ENCODE measurements at places on chromosomes 4 and X.

DNA sequence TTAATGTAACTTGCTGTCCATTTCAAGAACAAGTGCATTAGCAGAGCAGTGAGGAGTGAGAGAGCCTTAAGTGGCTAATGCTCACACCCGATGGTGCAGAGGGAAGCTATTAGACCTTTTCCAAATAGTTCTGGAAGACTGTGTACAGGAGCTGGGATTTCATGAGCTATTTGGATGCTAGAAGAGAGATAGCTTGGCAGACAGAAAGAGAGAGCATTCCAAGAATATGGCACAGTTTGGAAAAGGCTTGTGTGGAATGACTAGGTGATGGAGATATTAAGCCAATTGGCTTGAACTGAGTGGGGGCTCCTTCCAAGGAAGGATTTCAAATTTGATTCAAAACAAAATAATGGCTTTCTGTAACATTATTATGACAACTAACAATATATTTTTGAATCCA, 1097.2 kb upstream of the TENM3 start:
- DNase-seq: no peak

GRCh38 chrX:30910124-30910860, 21.2 kb upstream of the TAB3 start:
- no peak for DNase-seq

DNA sequence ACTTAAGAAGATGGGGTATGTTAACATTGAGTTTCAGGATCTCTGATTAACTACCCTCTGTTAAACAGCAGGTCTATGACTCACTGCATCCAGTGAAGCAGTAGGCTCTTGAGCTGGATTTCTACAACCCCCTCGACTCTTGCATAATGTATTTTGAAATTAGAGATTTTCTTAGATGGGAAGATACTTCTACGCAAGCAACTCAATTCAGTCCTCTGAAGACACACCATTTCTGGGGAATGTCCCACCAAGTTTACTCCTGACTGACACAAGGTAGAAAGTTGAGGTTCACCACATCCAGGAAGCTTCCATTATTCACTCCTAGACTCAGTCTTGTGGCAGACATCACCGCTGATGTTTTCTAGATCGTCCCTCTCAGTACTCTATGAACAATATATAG, 12.9 kb downstream of the PALLD start:
- DNase-seq: no peak

- no peak for DNase-seq
Measured at GRCh38 chr4:68717999-68718398, 47.5 kb upstream of the UGT2B15 start.

DNA sequence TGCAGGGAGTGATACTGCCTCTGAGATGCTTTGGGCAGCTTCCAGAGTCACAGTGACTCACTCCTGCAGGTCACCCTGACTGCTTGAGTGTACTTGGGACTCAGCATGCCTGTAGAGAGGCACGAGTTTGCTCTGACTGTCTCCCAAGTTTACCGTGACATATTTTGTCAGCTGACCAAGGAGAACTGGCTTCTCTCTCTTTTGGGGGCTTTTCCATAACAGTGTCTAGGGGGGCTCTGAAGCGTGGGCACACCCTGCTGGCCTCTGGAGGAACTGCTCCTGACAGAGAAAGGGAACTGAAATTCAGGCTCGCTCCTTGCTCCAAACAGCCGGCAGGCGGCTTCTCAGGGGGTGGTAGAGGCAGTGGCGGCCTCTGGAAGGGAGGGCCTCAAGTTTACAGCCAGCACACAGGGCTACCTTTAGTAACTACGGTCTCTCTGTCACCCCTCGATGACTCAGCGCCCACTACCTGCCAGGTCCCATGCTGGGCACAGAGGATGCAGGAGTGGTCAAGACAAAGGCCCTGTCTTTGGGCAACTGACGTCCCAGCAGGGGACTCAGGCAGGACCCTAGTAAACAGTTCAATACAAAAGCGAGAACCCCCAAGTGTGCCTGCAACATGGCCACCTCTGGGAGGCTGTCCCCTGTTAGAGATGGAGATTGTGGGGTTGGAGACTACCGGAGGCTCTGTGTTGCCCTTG, 17.8 kb downstream of the ZNF185 start:
- DNase-seq: no peak

- DNase-seq: no peak
Measured at GRCh38 chr4:139823345-139823744, 157.7 kb downstream of the MGST2 start.

DNA sequence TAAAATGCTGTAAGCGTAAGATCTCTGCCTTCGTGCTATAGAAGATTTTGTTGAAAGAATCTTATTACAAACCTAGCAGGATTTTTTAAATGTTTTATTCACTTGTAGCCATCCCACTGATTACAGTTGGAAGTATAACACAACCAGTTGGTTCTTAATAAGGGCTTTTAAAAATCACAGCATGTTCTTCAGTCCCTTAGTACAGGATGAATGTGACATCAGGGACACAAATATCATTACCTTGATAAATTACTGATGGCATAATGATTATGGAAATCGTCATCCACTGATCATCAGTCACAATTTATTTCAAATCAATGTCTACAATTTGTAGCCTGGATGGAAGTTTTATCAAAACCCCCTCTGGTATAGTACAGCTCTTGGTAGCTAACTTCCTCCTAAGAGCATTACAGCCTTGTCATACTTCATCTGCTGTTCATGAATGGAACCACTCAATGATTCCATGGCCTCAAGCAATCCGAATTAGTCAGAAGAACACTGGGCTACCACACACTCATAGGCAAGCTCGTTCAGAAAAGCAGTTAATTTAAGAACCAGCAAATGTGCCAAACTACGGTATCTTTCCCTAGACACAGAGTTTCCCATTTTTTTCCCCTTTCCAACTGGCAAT, 389.2 kb upstream of the TENM3 start:
- no peak for DNase-seq

GRCh38 chr4:19693936-19694570, 557.7 kb upstream of the SLIT2 start:
- no peak for DNase-seq

DNA sequence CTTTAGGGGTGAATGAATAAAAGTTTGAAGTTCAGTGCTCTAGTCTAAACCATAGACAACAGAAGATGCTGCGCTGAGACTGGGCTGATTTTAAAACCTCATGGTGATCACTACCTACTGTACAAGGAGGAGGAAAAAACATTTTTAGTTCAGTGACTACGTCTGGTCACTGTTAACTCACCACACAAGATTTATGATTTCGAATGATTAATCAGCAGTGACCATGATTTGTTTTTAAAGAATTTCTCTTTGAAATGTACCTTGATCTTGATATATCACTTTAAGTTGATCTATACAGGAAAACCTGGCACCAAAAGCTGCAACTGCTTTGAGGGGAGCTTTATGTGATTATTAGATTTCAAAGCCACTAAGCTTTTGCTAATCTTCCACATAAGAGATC, 286.3 kb downstream of the PDGFC start:
- DNase-seq: no peak

GRCh38 chrX:136076942-136077341, 70.4 kb upstream of the FHL1 start:
- DNase-seq: no peak

- DNase-seq: no peak
Measured at GRCh38 chrX:22690116-22690515, 309.6 kb upstream of the DDX53 start.

DNA sequence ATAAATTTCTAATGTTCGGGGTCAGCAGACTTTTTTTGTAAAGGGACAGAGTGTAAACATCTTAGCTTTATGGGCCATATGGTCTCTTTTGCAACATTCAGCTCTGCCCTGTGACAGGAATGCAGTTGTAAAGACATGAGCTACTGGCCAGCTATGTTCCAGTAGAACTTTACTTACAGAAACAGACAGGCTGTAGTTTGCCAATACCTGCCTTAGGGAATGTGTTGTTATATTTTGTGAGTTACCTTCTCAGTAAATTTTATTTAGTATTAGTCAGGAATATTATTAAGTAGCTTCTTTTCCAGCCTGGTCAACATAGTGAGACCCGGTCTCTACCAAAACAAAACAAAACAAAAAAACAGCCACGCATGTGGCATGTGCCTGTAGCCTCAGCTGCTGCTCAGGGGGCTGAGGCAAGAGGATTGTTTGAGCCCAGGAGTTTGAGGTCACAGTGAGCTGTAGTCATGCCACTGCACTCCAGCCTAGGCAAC, 48.7 kb downstream of the HTT start:
- DNase-seq: no peak

GRCh38 chr4:176726803-176727202, 65.9 kb downstream of the VEGFC start:
- DNase-seq: no peak

DNA sequence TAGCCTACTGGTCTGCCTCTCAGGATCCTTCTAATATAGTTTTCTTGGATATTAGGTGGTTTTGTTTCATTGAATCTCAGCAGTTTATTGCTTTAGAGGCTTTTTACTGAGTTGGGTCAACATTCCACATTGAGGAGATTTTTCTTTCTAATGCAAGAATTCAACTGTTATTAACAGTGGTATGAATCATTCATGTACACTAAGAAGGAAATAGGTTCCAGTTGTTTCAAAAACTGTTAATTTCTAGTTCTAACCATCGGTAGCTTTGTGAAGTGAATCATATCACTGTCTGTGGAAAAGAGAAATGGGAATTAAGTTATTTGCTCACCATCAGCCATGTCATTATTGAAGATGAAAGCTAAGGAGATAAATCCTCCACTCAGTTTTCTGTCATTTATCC, 331.5 kb downstream of the RPA4 start:
- no peak for DNase-seq

- DNase-seq: peak; percentile 11
Measured at GRCh38 chr4:153651587-153651986, 32.5 kb upstream of the TLR2 start.

DNA sequence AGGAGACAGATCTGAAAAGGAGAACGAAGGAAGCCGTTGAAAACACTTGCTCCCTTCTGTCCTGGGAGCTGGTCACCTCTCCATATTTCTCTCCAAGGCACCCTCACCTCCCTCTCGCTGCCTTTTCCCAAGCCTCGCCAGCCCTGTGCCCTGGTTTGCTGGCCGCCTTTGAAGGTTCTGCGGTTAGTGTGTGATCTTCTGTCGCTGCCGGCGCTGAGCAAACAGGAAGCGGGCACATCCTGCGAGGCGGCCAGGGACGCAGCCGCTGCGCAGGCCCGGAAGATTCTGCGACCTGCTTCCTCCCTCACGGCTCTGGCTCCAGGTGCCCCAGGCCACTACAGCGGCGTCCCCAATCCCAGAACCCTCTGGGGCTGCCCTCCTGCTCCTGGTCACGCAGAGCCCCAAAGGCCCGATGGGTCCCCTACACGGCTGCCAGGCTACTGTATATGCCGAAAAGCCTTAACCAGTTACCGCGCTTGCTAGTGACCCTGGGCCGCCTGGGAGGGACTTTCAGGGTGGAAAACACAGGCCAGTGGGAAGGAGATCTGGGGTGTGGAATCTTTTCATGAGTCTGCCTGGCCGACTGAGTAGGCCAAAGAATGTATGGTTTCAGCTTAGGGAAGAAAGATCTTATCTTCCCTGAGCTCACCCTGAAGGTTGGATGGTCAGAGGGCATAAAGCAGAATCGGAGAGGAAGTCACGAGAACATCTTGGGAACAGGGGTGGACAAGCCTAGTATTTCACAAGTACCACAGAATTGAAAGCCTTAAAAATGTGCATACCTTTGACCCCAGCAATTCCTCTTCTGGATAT, 2.3 kb upstream of the SASH3 start:
- DNase-seq: peak; percentile 53

GRCh38 chrX:44580466-44580865, 37.8 kb upstream of the FUNDC1 start:
- no peak for DNase-seq

DNA sequence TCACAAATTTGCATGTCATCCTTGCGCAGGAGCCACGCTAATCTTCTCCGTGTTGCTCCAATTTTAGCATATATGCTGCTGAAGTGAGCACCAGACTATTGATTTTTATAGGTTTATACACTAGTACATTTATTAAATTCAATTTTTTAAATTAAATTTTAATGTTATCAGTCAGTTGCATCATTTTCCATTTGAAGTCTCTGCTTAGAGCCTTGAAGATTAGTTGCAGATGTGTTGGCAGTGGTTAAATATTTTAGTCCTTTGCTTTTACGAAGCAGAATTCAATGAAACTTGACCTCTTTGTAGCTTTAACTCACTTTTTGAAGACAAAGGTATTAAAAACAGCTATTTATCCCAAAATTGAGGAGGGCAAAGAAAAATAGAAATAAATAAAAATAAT, 16.5 kb downstream of the TRAPPC11 start:
- no peak for DNase-seq

DNA sequence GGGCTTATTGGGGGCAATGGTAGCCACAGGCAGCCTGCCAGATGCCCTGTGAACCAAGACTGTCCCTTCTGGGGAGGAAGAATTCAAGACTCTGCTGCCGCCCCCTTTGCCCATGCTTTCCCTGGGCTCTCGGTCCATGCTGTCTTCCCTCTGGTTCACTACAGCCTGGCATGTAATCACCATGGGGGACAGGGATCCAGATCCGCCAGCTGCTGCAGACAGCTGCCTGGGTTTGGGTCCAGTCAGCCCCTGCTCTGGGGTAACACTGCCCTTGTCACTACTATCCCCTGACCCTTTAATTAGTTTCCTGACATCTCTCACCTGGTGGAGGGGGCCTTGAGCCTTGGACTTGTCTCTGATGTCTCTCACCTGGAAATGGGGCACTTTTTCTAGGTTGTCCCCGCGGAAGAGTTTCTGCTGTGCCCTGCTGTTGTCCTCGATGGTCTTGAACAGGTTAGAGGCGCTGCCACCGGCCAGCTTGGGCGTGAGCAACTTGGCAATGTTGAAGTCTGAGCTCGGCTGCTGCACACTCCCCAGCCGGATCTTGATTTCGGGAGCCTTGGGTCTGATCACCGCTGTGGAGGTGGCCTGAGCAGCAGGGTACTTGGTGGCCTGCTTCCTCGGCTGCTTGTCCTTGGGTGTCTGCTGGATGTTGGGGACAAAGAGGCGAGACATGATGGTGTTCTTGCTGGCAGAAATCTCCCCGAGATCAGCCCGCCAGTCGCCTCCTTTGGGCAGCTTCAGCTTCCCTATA, 6.4 kb downstream of the C4orf54 start:
- DNase-seq: no peak

DNA sequence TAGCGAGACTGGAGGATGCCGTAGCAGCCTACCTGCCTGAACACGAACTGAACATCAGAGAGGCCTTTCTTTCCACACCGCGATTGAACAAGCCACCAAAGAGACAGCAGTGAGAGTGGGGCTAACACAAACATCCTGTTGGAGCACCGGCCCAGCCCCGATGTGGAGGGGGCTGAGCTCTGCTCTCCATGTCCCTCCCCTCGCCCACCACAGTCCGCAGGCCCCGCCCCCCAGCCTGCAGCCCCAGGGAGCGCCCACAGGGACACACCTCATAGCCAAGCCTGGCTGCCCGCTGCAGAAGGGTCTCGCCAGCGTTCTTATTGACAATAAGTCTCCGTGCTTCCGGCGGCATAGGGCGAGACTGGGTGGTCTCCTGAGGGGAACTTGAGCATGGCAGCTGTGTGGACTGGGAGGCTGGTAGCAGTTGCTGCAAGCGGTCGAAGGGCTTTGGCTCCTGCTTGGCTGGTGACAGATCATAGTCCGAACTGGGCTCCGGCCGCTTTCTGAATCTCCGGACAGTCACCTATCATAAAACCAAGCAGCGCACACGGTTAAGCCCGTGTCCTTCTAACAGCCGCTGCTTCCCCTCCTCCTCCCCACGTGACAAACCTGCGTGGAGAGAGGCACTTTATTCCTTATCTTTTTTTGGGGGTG, 35.8 kb downstream of the BCOR start:
- DNase-seq: no peak

- DNase-seq: no peak
Measured at GRCh38 chrX:26409636-26410035, 193.7 kb downstream of the MAGEB5 start.

All from stimulated activated CD8-positive, alpha-beta memory T cell treated with anti-CD3 and anti-CD28 coated beads, Interleukin-15, amount 100 ng/mL, for 4 hours (primary cell).